H1 (cell line): ENCODE measurements at places on chromosomes 6 and 20. TPM values are rescaled to one million over a fixed set of nuclear protein-coding genes. Genes with fewer than 3 reads are reported as not detected.
A peak's percentile ranks its signal among the peaks of the same experiment; 100 is the strongest.

The SCRT2 gene
- total RNA-seq: 0.27 and 0.34 TPM in 2 replicates

The GSTA3 gene
- not detected in 2 replicates for total RNA-seq

The TMEM170B gene
- total RNA-seq: 3.9 and 4.3 TPM in 2 replicates

DNA sequence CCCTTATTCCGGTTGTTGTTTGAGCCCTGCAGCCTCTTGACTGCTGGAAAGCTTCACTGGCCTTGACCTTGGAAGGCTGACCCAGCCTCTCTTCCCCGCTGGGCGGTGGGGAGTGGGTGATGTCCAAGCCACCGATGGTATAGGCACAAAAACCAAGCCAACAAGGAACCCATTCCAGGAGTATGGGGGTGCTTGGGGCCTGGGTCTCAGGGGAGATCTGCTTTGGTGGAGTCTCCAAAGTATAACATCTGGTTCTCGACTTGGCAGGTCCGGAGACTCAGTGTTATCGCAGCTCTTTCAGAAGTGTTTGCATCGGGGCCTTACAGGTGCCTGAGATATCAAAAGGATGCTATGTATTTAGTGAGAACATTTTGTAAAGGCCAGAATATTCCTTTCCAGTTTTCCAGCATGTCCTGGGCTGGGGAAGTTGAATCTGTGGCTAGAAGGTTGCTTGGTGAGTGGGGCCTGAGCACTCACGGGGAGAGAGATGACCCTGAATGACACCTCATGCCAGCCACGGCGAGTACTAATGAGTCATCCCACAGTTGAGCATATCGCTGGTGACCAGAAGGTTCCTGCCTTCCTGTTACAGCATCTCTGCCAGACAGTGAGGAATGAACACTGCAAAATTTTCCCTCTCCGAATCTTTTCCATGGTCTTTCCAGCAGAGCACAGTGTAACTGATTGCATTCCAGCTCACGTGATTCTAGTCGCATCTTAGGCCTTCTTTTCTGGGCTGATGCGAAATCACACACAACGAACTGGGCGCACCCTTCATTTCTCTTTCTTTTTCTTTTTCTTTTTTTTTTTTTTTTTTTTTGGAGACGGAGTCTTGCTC, 133.9 kb downstream of the ZDHHC14 start:
- DNase-seq: no peak

DNA sequence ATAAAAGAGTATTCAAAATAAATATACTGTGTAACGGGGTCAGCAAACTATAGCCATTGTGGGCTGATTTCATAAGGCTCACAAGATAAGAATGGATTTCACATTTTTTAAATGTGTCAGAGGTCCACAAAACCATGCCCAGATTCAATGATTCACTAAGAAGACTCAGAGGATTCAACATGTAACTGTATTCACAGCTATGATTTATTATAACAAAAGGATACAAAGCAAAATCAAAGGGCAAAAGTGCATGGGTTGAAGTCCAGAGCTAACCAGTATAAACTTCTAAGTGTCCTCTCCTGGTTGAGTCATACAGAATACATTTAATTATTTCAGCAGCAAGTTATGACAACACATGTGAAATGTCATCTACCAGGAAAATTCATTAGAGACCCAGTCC, 49.2 kb downstream of the TBC1D32 start:
- DNase-seq: no peak

DNA sequence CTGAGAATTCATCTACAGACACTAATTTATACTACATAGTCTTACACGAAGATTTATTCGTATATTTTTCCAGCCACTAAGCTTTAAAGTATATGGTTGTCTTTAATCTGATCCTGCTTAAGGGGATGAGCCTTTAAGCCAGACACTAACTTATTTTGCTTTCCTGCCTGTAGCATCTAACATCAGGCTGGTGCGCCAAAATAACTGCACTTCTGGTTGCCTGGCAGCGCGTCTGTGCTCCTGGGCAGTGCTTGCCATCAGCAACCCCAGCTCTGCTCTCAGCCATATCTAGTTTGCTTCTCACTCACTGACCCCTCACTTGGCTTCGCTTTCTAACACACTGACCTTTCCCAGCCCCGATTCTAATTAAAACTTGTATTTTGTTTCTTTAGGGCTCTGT, 21.8 kb downstream of the HMGCLL1 start:
- no peak for DNase-seq

GRCh38 chr20:56631318-56631989, 2.3 kb downstream of the TFAP2C start:
- DNase-seq: no peak

DNA sequence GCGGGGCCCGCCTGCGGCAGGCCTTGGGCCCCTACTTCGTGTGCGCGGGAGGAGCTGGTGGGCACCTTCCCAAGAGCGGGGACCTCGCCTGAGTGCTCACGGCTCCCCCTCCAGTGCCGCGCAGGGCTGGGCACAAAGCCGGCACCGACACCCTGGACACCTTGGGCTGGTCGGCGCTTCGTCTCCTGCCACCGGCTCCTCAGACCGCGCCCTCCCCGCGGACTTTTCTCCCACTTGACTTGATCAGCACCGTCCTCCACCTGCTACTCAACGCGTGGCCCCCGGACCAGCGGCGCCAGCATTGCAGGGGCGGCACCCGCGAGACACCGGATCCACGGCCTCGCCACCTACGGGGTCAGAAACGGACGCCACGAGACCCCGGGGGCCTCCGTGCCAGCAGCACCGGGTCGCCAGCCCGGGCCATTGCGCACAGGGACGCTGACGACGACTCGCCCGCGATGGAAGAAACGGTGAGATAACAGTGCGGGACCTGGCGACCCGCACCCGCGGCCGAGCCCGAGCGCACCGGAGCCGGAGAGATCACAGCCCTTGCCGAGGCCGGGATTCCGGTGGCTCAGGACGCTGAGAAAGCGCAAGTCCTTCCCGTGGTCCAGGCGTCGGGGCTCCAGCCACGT, 154.2 kb downstream of the DLL1 start:
- no peak for DNase-seq

- no peak for DNase-seq
These were observed 6.7 kb downstream of the ACOT13 start for GRCh38 chr6:24673625-24674024.

GRCh38 chr20:32440069-32440757, 82.1 kb downstream of the ASXL1 start:
- no peak for DNase-seq

DNA sequence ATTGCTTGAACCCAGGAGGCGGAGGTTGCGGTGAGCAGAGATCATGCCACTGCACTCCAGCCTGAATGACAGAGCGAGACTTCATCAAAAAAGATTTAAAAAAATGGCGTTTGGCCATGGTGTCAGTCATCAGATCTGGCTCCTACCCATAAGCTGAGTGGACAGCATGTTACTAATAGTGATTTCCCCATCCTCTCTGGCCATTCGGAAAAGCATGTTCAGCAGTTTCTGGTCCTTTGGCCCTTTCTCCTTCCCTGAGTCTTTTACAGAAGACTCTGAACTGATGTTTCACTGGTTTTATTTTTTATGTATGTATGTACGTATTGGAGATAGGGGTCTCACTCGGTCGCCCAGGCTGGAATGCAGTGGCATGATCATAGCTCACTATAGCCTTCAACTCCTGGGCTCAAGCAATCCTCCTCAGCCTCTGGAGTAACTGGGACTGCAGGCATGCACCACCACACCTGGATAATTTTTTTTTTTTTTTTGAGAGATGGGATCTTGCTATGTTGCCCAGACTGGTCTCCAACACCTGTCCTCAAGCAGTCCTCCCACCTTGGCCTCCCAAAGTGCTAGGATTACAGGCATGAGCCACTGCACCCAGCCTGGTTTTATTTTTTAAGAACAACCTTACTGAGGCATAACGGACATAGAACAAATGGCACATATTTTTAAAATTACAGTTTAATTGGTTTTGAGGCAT, 84.2 kb upstream of the CNKSR3 start:
- DNase-seq: no peak

- DNase-seq: peak; percentile 88
These were observed 26.1 kb downstream of the DIDO1 start for GRCh38 chr20:62900052-62900691.

DNA sequence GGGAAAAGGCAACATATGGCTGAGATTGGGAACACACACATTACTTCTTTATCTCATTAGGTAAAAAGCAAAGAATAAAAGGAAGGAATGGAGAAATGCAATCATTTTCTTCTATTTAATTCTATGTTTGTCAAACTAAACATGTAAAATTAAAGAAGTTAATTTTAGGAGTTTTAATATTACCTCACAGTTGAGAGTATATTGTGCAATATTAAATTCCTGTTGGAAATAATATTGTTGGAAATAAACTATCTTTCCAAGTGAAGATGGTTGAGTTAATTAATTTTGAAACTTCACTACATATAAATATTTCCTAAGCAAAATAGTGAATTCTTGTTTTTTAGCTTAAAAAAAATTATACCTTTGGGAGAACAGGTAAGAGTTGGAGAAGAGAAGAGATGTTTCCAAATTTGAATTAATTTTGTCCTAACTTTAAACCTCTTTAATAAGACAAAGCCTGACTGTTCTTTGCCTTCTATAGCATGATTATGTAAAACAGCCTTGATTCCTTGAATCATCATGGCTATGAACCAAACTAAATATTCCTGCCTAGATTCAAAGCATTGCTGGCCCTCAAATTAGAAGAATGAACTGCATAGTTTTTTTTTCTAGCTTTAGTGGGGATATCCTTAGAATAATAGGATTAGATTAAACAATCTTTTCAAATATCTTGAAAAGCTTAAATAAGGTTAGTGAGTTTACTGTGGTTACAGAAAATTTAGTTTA, 1349.1 kb upstream of the ADGRB3 start:
- no peak for DNase-seq

- no peak for DNase-seq
These were observed 124.3 kb upstream of the TMEM170B start for GRCh38 chr6:11413117-11413687.

- DNase-seq: no peak
These were observed 56.5 kb upstream of the HFE start for GRCh38 chr6:26030716-26031115.

- DNase-seq: no peak
These were observed 51.4 kb upstream of the NUP153 start for GRCh38 chr6:17758119-17758518.

- no peak for DNase-seq
These were observed 82.5 kb upstream of the PDE10A start for GRCh38 chr6:165745492-165745891.
